ENCODE measurements at places on chromosomes 2 and 18.
A peak's percentile ranks its signal among the peaks of the same experiment; 100 is the strongest.

GRCh38 chr2:239182981-239183791 is 217.6 kb downstream of the HDAC4 start:
- DNase-seq = no peak

DNA sequence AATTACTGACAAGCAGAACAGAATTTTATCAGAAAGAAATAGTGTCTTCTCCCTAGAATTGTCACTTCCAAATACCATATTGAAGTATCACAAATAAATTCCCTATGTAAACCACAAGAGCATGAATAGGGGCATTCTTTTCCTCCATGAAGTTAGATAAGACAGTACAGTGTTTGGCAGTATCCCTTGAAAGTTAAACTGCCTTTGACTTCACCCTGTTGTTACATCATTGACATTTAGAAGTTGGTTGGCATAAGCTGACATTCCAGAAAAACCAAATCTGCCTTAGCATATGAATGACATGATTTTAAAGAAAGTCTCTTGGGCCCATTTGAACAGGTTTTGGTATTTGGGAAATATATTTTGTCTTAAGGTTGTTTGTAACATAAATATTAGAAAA is 50.2 kb upstream of the OSR1 start:
- no peak for DNase-seq

DNA sequence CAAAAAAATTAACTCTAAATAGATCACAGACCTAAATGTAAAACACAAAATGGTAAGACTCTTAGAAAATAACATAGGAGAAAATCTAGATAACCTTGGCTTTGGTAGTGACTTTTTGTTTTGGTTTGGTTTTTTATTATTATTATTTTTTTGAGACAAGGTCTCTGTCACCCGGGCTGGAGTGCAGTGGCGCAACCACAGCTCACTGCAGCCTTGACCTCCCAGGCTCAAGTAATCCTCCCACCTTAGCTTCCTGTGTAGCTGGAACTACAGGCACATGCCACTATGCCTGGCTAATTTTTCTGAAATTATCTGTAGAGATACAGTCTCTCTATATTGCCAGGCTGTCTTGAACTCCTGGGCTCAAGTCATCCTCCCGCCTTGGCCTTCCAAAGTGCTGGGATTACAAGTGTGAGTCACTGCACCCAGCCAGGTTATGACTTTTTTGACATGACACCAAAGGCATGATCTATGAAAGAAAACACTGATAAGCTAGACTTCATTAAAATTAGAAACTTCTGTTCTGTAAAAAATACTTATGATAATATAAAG is 88.0 kb downstream of the HNRNPLL start:
- DNase-seq = no peak

DNA sequence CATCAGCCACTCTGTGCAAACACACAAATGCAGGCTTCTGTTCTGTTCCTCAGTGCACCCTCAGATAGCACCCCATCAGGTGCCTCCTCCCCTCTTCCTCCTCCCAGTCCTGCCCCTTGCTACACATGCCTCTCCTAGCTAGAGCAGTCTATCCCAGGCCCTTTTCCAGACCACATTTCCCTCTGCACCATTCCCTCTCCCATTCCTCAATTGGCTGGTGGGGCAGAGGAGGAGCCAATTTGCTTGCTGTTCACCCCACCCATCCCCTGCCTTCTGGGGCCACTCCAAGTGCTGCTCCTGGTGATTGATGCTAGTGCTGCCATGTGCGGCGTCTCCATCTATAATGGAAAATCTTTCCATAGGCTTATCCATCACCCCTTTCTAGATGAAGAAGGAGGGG is 5.4 kb downstream of the CFAP65 start:
- DNase-seq = no peak

DNA sequence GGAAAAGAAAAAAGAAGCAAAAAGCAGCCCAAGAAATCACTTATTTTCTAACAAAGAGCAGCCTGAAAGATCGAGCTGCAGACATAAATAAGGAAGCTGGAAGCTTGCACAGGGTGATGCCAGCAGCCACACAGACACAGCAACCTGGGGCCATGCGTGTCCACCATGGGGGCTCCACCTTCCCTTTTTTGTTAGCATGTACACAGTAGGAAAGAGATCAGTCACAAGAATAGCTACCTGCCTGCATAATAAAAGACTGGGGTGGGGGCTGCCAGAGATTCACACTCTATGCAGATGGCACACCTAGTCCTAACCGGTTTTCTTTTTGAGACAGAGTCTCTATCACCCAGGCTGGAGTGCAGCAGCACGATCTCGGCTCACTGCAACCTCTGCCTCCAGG is 2.9 kb upstream of the CNOT11 start:
- DNase-seq = no peak

DNA sequence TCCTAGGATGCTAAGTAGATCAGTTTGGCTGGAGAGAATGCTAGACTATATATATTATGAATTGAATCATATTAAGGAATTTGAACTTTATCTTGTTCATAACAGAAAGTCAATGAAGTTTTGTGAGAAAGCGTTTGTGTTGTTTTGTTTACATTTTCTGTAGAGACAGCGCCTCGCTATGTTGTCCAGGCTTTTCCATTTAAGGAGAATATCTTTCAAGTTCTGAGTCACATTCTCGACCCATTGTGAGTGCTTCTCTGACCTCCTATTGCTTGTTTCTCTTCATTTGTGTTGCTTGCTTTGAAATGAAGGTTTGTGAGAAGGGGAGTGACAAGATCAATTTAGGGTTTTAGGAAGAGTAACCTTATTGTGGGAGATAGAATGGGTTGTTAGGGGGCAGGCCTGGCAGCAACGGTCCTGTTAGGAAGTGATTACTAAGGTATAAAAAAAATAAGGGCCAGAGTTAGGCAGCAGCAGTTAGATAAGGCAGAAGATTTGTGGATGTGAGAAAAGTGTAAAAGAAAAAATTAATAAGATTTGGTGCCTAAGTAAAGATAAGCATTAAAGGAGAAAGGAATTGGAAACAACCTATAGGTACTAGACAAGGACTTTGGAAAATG is 47.6 kb upstream of the ACVR1 start:
- DNase-seq = no peak

- DNase-seq = peak; percentile 72
Observed at GRCh38 chr2:39593439-39594393, 72.0 kb upstream of the TMEM178A start.

DNA sequence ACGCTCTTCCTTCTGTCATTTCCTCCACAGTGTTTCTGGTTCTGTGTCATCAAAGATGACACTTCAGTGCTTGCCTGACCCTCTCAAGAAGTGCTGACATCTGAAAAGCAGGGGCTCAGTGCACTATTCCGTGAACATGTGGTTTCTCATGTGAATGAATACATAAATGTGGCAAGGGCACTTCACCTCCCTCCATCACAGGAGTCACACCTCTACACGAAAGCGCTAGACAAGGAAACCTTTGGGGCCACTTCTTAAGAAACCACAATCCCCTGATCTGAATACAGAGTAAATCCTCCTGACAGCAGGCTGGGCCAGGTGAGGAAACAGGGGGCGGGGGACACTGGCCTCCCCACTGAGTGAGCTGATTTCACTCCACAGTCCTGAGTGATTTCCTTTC is 145.8 kb upstream of the ACAA2 start:
- no peak for DNase-seq

DNA sequence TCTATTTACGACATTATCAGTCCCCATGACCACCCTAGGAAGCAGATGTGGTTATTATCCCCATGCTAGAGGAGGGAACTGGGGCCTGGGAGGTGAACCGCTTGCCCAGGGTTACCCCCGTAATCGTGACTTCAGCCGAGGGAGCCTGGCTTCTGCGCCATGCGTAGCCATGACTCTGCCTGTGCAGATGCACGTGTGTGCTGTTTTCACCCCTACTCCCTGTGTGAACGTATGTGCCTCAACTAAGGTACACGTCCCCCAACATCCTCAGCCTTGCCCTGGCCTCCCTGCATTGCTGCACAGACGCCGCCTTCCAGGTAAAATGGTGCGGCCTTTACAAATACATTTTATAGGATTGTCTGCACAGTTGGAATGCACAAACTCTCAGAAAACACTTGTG is 40.2 kb downstream of the LPIN1 start:
- DNase-seq = no peak

GRCh38 chr18:74841248-74841647 is 243.6 kb downstream of the ZNF407 start:
- DNase-seq = no peak

DNA sequence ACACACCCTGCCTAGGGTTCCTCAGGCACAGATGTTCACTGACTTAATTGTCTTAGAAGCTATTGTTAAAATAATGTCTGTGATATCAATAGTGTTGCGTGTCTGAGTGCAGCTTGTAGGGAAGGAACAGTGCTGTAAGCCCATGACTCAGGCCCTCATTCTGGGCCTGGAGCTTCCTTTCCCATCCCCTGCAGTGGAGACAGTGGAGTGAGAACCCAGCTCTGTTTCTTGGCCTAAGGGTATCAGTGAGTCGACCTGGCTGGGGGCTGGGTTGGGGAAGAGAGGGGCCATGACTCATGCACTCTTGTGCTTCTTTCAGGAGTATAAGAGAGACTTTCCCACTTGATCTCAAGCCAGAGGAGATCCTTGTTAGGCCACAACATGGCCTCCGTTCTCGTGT is 106.8 kb downstream of the HRH4 start:
- no peak for DNase-seq

GRCh38 chr2:88481691-88482336 is 29.3 kb upstream of the FOXI3 start:
- DNase-seq = no peak

DNA sequence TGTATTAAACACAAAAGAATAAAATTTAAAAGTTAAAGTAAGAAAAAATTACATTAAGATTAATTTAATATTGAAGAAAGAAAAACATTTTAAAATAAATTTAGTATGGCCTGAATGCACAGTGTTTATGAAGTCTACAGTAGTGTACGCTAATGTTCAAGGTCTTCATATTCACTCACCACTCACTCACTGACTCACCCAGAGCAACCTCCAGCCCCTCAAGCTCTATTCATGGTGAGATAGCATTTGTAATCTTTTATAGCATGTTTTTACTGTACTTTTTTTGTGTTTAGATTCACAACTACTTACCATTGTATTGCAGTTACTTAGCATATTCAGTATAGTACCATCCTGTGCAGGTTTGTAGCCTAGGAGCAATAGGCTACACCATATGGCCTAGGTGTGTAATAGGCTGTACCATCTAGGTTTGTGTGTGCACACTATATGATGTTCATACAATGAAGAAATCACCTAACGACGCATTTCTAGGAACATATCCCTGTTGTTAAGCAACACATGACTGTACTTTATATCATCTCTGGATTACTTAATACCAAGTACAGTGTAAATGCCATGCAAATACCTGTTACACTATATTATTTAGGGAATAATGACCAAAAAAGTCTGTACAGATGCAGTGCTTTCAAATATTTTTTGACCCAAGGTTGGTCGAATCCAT is 144.0 kb upstream of the IL1R2 start:
- DNase-seq = no peak

DNA sequence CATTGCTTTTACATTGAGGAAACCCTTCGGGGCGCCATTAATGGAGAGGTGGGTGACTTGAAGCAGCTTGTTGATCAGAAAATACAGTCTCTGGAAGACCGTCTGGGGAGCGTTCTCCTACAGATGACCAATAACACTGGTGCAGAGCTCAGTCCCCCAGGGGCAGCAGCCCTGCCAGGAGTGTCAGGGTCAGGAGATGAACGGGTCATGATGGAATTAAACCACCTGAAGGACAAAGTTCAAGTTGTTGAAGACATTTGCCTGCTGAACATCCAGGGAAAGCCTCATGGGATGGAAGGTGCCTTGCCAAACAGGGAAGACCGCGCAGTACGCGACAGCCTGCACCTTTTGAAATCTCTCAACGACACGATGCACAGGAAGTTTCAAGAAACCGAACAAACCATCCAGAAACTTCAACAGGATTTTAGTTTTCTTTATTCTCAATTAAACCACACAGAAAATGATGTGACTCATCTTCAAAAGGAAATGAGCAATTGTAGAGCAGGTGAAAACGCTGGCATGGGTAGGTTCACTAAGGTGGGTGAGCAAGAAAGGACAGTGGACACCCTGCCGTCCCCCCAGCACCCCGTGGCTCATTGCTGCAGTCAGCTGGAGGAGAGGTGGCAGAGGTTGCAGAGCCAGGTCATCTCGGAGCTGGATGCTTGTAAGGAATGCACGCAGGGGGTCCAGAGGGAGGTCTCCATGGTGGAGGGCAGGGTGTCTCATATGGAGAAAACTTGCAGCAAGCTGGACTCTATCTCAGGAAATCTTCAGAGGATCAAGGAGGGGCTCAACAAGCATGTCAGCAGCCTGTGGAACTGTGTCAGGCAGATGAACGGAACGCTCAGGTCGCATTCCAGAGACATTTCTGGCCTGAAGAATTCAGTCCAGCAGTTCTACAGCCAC is 45.0 kb downstream of the EMILIN2 start:
- DNase-seq = no peak

GRCh38 chr2:171995586-171995985 is 4.2 kb upstream of the METAP1D start:
- no peak for DNase-seq

DNA sequence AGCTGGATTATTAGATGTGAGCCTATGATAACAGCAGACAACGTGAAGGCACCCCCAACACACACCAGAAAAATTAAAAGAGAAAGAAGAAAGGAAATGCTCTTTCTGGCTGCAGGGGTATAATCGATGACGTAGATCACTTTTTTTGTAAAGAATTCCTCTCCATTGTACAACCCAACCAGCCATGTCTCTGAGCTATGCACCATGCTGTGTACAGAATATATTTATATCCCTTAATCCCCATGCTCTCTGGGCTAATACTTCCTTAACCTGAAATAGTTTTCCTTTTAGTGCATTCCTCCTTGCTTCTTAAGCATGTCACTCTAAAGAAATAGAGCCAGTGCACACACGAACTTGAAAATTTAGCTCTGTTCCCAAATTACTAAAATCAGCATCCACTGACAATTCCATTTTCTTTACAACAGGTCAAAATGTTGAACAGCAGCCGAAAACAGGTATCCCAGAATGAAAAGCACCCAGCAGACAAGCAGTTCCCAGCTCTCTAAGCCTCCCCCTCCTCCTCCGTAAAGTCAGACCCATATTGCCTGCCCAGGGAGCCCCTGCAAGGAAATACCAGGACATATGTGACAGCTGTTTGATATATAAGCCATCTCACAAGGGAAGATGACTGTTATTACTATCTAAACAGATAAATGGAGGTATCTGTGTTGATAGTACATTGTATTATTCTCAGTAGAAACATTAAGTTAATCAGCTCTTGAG is 247.4 kb upstream of the RAB6C start:
- DNase-seq = no peak

GRCh38 chr2:131493199-131493968 is 1.2 kb upstream of the MZT2A start:
- DNase-seq = no peak
